Activated naive CD8-positive, alpha-beta T cell treated with anti-CD3 and anti-CD28 coated beads, Interleukin-2, amount 10 ng/mL, durations not matched to agents 7 days and 5 days (primary cell): ENCODE measurements at places on chromosomes 1 and 21. TPM values are rescaled to one million over a fixed set of nuclear protein-coding genes. Genes with fewer than 3 reads are reported as not detected.

AGO3 gene
- 26.5 TPM for total RNA-seq

FCRL2 gene
- total RNA-seq, result not detected

B3GALT5 gene
- total RNA-seq, result not detected

UBQLN4 gene
- 37.9 TPM for total RNA-seq
